ENCODE measurements at places on chromosomes 12 and 14.

DNA sequence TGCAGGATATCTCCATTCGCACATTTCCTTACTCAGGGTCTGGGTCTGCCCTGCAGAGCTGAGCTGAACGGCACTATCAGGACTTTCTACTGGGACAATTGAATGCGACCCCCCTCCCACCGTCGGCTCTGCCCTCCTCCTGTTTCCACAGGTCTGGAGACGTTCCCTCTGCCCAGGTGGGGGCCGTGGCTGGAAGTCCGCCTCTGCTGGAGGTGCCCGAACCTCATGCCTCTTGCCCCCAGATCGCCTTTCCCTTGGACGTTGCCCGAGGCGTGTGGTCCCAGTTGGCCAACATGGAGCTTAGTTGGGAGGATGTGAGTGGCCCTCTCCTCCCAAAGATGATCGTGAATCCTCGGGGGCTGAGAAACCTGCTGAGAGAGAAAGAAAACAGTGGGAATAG is 21.2 kb upstream of the KLC1 start:
- DNase-seq = no peak

DNA sequence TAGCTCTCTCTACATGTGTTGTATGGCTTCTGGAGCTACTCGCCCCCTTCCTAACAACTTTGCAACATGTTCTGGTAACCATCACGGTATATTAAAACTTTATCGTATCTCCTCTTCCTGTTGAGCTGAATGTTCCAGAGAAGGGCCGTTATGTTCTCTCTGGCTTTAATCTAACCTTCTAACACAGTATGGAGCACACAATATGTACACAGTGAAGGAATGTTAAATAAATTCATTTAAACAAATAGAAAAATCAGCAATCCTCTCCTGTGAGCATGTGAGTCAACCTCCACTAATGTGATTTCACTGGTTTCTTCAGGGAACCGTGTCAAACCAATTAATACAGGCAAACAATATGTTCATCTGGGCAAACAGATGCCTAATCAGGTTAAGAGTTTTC is 319.5 kb upstream of the OR4E1 start:
- no peak for DNase-seq

DNA sequence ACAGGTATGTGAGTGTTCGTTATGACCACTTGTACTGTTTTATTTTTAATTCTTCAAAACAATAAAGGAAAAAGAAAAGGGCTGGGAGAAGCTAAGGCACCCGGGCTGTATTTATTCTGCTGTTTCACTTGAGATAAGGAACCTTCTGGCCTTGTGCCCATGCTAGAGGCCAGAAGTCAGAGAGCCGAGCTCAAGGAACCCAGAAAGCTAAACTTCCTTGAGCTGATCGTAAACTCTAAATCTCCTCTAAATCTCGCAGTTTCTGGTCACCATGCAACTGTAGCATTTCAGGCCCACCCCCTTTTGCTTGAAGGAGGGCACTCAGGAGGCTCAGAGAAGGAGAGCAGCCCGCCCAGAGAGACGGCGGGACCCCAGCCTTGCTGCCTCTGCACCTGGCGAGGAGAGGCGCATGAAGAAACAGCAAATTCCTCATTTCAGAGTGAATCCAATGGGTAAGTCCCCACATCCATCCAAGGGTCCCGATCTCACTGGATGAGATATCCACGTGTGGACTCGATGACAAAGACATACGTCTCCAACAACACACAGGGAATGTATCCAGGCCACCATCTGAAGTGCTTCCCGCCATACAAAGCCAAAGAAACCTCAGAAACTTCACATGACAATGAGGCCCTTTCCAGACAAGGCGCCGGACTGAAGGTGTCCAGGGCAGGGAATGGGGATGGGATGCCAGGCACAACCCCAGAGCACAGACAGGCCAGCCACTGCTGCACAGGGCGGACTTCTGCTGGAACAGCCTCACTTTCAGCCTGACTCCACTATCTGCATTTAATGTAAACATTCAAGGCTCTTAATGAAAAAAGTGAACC is 14.6 kb downstream of the CCDC88C start:
- no peak for DNase-seq

DNA sequence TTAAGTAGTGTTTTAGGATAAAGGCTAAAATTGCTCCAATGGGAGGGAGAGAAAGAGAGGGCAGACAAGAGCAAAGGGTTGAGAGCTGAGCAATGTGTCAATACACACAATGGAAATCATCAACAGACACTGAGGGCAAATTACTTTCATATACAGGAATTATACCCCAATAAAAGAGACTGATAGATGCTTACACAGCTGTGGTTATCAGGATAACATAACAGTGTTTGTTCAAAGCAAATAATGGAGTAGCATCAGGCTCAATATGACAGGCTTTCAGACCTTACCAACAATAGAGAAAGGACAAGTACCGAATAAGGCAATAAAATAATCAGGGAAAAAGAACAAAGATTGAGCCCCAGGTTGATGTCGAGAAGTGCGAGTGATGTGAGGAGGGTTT is 53.4 kb upstream of the DIO2 start:
- DNase-seq = no peak

All from stimulated activated CD8-positive, alpha-beta memory T cell treated with anti-CD3 and anti-CD28 coated beads, Interleukin-12 subunit alpha, Interleukin-12 subunit beta, amount 100 ng/mL, for 1 hour (primary cell).